ENCODE measurements at places on chromosomes 4 and X.

GRCh38 chr4:78527103-78527502, 24.5 kb upstream of the ANXA3 start:
- DNase-seq, result no peak

DNA sequence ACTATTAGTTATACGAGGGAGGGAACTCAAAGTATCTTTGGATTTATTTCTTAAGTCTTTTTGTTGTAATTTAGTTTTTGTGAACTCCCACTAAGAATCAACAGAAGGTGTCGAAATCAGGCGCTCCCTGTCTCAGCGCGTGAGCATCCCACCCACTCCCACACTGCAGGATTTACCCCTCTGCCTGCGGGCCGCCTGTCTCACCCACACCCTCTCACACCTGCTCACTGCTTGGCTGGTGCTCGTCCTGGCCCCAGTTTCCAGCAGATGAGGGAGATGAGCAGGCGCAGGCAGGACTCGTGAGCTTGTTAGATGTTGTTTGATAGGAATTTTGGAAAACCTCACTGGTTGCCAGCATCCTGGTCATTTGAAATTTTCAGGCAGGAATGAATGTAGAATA, 20.8 kb upstream of the HGFAC start:
- no peak for DNase-seq

DNA sequence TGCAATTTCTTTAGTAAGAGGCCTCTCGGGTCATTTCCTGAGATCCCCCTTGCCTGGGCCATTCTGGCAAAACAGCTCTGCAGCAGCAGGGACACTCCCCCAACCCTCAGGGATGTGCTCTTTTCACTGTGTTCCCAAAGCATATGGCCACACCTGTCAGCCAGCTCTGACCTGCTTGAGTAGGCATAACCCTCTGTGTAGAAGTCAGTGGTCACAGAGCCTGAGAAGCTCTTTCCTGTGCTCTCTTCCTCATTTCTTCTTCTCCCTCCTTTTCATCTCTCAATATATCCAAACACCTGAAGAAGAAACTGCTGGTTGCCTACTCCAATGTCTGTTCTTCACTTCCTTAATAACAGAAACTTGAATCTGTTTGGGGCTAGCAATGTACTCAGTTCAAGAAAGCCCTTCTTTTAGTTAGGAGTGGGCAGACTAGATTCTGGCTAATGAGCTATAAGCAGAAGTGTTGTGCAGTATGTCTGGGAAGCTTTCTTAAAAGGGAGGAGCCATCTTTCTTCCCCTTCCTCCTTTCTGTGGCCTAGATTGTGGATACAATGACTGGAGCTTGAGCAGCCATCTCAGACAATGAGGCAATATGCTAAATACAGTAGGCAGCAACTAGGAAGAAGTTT, 73.3 kb downstream of the PRPS1 start:
- no peak for DNase-seq

DNA sequence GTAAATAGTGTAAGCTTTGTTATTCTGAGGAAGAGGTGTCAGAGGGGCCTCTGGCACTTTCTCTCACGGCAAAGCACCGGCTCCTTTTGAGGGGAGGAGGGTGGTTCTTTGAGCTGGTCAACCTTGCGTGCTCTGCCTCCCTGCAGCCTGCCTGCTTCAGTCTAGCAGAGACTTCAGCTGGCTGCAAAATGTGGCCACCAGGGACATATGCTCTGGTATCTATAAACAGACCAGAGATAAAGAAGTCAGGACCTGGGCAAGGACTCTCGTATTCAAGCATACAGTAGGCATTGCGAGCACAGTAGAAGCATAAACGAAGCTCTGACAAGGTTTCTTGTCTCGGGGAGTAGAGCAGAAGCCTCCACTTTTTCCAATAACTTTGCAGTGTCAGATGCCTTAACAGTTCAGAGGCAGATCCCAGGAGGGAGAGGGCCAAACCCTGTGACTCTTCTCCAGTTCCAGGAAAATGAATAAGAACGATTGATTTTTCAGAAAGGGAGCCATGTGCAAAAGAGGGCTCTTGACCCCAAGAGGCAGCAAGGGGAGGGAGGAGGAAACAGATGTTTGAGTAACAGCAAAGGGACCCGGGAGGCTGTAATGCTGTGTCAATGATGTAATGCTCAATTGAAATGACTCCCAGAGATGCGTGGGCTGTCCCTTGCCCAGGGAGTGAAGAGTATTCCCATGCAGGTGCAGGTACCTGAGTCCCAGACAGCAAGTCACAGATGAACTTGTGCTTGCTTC, 57.9 kb upstream of the TEX13D start:
- DNase-seq, result no peak

DNA sequence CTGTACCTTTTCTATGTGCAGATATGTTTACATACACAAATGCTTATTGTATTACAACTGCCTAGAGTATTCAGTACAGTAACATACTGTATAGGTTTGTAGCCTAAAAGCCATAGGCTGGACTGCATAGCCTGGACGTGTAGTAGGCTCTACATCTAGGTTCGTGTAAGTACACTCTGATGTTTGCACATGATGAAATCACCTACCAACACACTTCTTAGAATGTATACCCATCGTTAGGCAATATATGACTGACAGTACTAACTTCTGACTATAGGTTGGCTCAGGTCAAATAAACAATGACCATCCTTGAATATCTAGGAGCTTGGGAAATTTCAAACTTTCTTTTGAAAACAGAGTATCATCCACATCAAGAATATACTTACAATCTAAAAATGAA, 139.0 kb downstream of the CORIN start:
- DNase-seq, result no peak

- DNase-seq, result no peak
Observed at GRCh38 chrX:132040066-132040465, 17.0 kb downstream of the STK26 start.

DNA sequence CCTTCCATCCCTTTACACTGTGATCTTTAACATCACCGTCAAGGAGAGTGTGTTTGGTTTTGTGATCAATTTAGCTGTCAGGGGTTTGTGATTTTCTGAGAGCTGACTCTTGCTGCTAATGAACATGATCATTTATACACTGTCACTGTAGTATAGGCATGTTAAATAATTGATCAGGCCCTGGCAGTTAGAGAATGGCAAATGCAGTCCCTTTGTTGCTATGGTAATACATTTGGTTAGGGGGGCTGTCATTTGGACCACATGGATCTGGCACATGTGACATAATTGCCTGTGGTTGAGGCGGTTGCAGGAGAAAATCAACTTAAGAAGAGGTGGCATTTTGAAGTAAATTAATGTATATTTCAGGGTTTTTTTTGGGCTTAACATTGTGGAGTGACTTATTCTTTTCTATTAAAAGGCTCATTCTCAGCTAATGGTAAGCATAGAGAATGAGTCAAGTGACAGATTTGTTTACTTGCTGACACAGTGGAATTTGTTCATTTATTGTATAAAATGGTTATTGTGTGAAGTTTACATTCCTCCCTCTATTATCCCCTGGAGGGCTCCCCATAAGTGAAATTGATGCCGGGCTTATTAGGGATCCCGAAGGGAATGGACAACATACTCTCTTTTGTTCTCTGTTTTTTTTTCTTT, 114.0 kb downstream of the FHIP1A start:
- DNase-seq, result no peak

DNA sequence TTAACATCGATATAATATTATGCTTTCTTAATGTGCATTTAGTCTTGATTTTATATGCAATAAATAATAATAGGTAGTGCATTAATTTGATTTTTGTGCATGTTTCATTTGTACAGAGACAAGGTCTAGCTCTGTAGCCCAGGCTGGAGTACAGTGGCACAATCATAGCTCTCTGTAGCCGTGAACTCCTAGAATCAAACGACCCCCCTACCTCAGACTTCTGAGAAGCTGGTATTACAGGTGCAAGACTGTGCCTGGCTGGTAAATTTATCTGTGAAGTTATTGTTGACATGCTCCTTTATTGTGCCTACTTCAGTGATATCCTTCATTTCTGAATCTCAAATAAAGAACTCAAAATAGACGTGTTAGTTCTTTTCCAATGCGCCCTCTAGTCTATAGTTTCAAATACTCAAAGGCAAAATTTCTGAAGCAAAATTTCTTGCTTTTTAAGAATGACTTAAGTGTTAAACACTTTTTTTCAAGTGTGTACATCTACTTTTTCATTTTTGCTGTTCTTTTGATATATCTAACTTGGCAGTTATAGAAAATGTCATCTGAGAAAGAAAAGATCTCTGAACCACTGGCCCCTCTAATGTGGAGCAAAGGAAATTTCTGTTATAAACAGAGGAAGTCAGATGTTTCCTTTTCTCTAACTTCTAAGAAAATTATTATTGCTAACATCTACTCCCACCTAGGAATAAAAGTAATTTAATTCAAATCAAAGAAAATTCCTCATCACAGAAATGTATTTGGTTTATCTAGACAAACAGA, 28.3 kb upstream of the GUCY1A1 start:
- DNase-seq, result no peak

DNA sequence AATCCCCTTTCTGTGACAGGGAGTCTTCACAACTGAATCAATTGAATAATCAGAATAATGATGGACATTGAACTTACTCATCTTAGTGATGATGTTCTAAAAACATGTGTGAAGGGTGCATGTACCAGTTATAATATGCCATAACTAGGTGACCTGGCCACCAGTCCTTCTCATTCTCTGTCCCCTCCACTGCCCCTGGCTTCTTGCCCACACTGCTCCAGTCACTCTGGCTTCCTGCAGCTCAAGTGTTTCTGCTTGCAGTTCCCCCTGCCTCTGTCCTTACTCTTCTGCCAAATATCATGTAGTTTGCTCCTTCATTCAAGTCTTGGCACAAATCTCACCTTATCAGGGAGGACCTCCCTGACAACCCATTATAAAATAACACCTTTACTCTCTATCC, 168.1 kb upstream of the SLC7A11 start:
- DNase-seq, result no peak

- DNase-seq, result peak; percentile 41
Observed at GRCh38 chr4:73653695-73654106, 33.5 kb upstream of the RASSF6 start.

- no peak for DNase-seq
Observed at GRCh38 chr4:68569466-68570121, 6.5 kb downstream of the UGT2B17 start.

- peak; percentile 86 for DNase-seq
Observed at GRCh38 chr4:7004331-7004730, 38.8 kb upstream of the TADA2B start.

DNA sequence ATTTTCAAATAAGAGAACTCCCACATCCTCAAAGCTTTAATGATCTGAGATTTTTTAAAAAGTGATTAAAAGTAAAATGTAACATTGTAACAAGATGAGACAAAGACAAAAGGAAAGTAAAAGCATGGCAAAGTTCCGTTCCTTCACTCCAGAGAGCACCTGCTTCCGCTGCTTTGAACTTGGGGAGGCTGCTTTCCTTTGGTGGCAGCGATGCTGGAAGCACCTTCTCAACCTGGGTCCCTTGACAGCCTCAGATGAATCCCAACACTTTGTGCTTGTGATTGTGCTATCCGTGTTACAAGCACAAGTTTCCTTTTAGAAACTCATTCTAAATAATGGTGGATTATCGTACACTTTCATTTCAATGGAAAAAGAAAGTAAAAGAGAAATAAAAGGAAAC, 59.7 kb downstream of the HADH start:
- DNase-seq, result no peak

DNA sequence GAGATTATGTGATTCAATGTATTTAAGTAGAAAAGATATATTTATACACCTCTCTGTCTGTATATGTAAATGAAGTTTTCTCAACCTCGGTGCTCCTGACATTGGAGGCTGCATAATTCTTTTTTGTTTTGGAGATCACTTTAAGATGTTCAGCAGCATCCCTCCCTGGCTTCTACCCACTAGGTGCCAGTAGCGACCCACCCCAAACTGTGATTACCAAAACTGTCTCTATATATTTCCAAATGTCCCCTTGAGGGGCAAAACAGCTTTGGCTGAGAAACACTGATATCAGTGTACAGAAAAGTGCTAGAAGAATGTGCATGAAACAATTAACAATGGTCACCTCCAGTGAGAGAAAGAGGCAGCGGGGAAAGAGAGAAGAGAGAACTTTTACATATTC, 51.2 kb downstream of the DCX start:
- no peak for DNase-seq

DNA sequence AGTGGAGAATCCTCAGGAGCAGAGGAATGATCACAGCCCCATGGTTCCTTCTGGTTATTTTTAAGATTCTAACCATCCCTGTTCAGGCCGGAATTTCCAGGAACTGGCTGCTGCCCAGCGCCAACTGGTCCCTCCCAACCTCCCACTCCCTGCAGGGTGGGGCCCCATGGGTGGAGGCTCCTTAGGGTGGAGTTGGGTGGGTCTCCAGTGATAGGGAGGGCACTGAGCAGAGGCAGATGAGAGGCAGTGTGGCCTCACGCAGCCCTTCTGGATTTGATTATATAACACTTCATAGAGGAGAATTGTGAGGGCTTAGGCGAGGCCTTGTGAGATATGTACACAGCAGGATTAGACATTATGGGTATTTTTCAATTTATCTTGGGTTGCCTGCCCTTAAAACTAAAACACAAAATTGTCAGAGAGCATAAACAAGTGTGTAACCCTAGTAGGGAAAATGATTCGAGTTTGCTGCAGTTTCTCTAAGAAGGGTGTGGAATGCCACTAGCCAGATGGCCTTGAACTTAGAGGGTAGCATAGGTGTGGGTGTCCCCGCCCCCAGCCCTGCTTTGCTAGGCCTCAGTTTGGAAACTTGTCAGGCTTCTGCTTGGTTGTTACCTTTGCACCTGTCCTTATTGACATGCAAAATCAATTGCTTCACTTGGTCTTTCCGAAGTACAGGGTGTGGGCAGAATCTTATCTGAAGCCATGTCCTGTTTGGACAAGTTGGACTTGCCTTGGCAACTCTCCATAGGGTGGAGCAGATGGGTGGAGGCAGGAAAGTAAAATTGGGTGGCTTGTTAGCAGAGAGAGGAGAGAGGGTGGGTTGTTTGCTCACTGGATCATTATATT, 9.4 kb downstream of the KLF3 start:
- peak; percentile 23 for DNase-seq

DNA sequence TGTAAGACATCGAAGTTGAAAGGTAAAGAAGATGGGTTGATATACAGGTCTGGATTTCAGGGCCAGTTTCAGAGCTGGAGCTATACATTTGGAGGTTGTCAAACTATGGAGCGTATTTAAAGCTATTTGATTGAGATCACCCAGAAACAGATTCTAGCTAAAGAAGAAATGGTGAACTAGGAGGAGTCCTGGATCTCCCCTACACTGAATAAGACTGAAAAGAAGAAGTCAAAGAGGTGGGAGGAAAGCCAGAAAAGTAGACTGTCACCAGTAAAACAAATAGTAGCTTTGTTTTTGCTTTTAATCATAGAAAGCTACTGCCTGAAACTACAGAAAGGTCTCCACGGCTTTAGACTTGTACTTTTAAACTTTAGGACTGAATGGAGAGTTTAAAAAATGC, 5.0 kb upstream of the NDP start:
- no peak for DNase-seq

DNA sequence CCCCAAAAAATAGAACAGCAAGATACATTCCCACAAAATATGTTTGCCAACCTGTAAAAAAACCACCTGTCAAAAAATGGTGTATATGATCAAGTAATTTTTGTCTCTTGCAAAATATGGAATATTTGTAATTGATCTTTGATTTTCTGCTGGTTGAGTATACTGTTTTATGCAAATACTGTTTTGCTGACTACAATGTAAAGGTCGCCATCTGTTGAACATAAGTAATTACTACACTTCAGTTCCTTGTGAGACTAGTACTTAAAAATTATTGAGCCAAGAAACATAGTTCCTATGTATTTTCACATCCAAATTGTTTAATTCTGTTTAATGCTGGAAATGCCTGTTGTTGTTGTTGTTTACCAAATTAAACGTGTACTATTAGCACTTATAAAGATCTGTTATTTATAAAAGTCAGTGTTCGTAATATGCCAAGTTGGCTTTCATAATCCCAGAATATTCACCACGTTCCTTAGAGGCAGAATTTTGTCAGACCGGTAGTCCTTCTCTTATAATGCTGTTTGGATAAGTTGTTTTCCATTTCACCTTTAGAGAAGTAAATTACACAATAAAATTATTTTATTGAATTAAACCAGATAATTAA, 144.2 kb downstream of the PDLIM5 start:
- peak; percentile 54 for DNase-seq
